ENCODE measurements at places on chromosomes 6 and 20. TPM values are rescaled to one million over a fixed set of nuclear protein-coding genes. Genes with fewer than 3 reads are reported as not detected.

CGA gene
- not detected for total RNA-seq

VWA7 gene
- 1.6 TPM for total RNA-seq

SLC26A8 gene
- total RNA-seq: not detected

DNAJC5 gene
- 38.0 TPM for total RNA-seq

F13A1 gene
- 0.18 TPM for total RNA-seq

LAMP5 gene
- total RNA-seq: not detected

Data from T-cell (primary cell).